ENCODE measurements at places on chromosomes 1 and 21.

DNA sequence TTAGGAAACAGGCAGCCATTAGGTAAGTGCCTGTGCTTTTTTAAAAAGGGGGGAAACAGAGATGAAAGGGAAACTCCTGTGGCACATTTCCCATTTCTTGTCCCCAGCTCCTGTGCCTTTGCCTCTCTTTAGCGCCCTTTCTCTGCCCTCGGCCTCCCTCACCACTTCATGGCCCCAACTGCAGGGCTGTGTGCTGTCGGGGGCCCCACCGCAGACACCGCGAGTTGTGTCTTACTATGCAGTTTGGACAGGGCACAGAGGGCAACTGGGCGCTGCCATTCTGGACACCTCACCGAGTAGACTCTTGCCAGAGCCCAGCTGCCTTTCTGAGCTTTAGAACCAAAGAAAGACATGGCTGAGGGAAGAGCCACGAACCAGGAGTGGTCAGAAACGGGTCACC is 93.7 kb upstream of the LPGAT1 start:
- no peak for DNase-seq

- no peak for DNase-seq
Observed at GRCh38 chr1:183830389-183830788, 25.5 kb downstream of the RGL1 start.

GRCh38 chr1:236288620-236288976 is 6.8 kb upstream of the ERO1B start:
- no peak for DNase-seq

DNA sequence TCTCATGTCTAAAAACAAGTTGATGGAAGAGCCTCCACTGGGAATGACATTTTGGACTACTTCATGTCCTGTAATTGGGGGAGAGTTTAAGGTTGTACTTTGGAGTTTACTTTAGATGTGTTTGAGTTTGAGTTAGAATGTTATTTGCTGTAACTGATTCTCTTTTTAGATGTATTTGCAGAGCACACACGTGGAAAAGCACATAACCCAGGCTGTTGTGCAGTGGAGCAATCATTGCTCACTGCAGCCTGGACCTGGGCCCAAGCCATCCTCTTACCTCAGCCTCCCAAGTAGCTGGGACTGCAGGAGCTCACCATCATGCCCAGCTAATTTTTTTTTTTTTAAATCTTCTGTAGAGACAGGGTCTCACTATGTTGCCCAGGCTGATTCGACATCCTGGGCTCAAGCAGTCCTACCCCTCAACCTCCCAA is 36.7 kb upstream of the SH3D21 start:
- DNase-seq, result no peak

DNA sequence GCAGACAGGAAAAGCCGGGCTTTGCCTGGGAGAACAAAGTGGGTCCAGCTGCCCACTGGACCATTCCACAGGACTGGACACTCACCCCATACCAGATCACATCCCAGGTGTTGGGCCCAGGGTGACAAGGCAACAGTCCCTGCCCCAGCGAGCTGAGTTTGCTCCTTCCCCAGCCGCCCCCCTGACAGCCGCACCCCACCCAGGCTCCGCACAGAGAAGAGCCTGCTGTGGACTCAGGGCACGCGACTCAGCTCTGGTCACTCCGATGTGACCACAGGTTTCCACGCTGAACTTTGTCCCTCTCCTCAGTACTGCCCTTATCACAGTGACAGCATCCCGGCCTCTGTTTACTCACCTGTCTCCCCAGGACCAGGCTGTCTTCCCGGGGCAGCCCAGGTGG is 1.2 kb downstream of the BMP8B start:
- no peak for DNase-seq

DNA sequence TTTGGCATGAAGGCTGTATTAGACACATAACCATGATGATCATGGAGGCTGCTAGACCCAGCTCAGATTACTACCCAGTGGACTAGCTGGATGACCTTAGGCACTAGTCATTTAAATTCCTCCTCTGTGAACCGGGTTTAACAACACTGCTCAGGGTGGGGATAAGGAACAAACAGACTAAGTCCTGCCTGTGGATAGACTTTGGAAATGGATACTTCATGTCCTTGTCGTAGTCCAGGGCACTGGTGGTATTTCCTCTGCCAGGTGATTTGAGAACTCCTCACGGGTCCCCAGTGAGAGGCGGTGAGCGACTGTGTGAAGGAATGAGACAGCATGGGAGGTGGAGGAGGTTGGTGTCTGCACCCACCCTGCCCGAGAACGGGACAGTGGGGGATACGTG is 72.9 kb upstream of the SELENON start:
- DNase-seq, result no peak

GRCh38 chr1:213291526-213291925 is 240.5 kb downstream of the RPS6KC1 start:
- DNase-seq, result no peak

GRCh38 chr1:119347858-119348257 is 20.7 kb upstream of the HAO2 start:
- DNase-seq, result no peak

DNA sequence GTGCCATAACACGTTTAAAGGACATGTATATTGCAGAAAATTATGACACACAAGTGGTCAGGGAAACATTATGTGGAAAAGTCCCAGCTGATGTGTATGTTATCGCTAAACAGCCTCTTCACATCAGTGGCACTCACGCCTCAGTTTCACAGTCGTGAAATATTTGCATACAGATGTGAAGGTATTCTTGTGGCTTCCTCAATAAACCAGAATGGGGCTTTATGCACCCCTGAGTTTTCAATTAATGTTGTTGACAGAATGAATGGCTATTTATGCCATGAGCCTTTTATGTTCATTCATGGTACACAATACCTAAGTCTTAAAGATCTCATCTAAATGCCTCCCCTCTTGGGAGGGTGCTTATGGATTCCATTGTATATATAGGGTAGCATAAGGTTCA is 202.1 kb upstream of the ADGRL2 start:
- DNase-seq, result no peak

DNA sequence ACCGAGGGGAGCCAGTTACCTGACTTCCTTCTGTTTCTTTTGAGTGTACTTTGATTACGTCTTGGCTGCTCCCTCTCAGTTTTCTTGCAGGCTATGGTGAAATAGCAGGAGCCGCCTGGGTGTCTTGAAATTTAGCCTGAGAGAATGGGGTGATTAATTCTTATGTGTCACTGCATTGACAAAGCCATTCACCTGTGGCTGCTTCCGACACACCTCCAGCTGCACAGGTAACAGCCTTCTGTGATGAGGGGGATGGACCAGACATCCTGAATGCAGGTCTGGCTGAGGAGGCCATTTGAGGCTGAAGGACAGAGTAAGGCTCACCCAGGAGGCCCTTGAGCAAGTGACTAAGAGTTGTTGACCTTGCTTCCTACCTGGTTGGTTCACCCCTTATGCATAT is 16.5 kb downstream of the CACNA1E start:
- no peak for DNase-seq

DNA sequence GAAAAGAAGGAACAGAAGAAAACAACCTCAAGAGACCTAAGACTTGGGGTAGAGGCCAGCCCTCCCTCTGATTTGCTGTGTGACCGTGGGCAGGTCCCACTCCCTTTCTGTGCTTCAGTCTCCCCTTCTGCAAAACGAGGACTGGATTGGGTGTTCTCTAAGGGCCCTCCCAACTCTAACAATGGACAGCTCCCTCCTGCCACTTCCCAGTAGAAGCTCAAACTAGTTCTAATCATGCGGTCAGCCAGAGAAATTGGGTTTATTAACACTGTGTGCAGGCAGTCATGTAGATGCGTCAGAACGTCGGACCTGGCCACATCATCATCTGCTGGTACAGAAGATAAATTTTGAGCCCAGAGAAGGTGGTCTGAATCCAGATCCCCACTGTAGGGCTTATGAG is 1.6 kb upstream of the PADI4 start:
- no peak for DNase-seq

Measured in CD14-positive monocyte (primary cell).